NCI-H446 (cell line): ENCODE measurements at places on chromosomes 16 and 17.

DNA sequence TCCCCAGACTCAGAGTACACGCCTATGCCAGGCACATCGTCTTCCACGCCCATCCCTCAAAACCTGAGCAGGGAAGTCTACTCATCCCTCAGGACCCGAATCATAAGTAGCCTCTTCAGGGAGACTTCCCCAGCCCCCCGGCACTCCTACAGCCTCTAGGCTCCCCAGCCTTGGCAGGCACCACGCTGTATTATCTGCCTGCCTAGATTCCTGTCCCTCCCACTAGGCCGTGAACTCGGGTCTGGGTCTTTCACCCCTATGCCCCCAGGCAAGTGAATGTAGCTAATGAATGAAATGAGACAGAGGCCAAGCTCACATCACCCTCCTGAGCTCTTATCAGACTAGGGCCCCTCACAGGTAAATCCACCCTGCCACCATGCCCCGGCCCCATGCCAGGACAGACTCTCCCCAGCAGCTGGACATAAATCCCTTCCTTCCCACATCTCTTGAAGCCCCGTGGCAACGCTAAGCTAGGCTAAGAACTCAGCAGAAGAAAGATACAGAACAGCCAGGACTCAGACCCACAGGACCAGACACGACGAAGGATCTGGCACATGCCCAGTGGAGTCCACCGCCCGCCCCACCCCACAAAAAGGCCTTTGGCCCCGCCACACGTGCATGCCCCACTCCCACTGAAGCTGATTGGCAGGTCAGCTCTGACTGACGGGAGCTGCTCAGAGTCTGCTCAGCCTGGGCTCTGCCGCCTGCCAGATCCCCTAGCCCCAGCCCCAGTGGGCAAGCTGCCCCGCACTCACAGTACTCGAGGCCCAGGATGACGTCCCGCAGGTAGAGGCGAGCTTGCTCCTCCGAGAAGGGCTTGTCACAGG, 13.0 kb downstream of the CAMKK1 start:
- DNase-seq = no peak

GRCh38 chr16:84497418-84498222, 6.8 kb downstream of the MEAK7 start:
- no peak for DNase-seq

DNA sequence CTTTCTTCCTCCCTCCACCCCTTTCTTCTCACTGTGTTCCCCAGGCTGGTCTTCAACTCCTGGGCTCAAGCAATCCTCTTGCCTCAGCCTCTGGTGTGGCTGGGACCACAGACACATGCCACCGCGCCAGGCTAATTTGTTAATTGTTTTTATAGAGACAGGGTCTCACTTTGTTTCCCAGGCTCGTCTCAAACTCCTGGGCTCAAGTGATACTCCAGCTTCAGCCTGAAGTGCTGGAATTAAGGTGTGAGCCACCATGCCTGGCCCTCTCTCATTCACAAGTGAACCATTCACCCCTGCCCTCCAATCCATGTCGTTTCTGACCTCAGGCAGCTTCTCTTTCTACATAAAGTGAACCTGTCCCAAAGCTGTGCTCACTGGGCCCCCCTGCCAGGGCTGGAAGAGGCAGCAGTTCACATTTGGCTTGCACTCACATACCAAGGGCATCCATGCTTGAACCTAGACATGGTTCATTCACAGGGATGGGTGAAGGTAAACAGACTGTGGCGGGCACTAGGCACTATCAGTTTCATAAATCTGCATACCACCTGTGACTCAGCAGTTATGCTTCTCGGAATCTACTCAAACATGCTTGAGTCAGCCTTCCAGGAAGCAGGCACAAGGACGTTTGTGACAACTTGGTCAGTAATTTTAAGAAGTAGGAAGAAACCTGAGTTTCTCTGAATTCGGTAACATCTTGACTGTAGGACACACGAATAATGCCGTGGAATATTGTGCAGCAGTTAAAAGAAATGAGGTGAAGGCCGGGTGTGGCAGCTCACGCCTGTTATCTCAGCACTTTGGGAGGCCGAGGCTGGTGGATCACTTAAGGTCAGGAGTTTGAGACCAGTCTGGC, 6.0 kb upstream of the RNF213 start:
- DNase-seq = no peak

GRCh38 chr16:31487720-31488467, 5.0 kb downstream of the SLC5A2 start:
- peak; percentile 38 for DNase-seq

- no peak for DNase-seq
These were observed 55.3 kb downstream of the SKAP1 start for GRCh38 chr17:48374650-48375230.

- DNase-seq = no peak
These were observed 180.0 kb downstream of the BCAS3 start for GRCh38 chr17:60857556-60858080.

GRCh38 chr16:79434771-79435170, 165.8 kb downstream of the MAF start:
- DNase-seq = no peak

DNA sequence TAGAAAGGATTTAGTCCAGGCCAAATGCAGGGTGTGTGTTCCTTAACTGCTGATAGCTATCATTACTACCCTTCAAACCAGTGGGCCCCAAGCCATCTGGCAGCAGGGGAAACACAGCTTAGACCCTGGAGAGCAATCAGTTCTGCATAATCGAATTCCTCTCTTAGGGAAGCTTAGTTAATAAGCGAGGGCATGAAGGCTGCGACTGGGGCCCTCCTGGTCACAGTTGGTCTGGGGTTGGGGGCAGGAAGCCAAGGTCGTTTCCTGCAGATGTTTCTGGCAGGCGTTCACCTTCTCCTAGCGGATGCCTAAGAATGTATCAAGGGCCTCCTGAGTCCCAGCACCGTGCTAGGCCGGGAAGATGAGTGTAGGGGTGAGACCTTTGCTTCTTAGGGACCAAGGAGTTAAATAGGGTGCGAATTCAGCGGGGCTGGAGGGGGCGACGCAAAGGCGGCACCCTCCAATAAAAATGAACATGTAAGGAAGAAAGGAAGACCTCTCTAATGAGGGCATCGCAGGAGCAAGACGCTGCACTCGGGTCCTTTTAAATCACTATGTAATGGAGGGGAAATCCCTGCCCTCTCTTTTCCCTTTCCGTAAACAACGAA, 16.5 kb upstream of the EEF2K start:
- no peak for DNase-seq

DNA sequence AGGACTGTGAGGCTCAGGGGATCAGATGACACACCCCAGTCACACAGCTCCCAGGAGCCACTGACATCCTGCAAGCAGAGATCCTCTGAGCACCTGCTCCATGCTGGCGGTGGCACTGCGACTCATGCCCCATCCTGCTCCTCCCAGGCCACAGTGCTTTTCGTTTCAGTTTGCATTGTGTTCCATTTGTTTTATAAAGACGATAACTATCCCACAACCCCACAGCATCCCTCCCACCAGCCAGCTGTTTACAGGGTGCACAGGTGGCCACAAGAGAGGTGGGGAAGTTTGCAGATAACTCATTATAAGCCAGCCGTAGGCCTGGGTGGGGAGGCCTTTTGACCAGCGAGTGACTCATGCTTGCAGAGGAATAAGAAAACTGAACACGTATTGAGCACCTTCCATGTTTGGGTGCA, 28.2 kb downstream of the BCO1 start:
- DNase-seq = no peak

- no peak for DNase-seq
These were observed 91.5 kb upstream of the HAS3 start for GRCh38 chr16:69013991-69014390.

DNA sequence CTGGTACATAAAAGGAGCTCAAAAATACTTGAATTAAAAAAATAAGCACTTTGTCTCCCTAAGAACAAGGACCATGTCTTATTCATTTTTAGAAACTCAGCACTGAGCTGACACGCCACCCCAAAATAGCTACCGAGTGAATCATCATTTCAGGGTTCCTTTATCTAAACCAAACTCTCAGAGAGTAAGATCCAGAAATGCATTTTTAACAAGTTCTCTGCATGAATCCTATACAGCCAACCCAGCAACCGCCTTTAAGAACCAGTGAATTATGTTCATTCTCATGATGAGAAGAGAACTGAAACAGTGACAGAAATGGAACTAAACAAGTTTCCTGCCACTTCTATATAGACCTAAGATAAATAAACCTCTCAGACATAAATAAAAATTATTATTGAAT, 8.7 kb downstream of the C16orf87 start:
- DNase-seq = no peak

GRCh38 chr16:11164482-11165270, 91.3 kb downstream of the SOCS1 start:
- DNase-seq = peak; percentile 12

- no peak for DNase-seq
These were observed 92.6 kb downstream of the KANSL1 start for GRCh38 chr17:46100590-46100989.

GRCh38 chr16:57387598-57388354, 15.5 kb downstream of the CX3CL1 start:
- no peak for DNase-seq

GRCh38 chr17:19387921-19388521, 1.0 kb upstream of the MFAP4 start:
- peak; percentile 92 for DNase-seq

DNA sequence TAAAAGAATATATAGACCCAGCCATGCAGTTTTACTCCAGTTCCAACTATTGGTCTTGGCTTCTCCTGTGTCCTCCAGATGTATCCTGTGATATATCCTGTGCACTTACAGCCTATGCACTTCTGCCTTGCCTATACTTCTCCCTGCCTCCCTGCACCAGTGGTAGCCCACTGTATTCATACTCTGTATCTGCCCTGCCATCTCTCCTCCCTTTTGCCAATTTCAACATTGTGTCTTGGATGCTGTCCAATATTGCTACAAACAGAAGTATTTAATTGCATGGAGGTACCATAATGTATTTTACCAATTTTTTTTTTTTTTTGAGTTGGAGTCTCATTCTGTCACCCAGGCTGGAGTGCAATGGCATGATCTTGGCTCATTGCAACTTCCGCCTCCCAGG, 242.7 kb downstream of the HAPSTR1 start:
- no peak for DNase-seq

DNA sequence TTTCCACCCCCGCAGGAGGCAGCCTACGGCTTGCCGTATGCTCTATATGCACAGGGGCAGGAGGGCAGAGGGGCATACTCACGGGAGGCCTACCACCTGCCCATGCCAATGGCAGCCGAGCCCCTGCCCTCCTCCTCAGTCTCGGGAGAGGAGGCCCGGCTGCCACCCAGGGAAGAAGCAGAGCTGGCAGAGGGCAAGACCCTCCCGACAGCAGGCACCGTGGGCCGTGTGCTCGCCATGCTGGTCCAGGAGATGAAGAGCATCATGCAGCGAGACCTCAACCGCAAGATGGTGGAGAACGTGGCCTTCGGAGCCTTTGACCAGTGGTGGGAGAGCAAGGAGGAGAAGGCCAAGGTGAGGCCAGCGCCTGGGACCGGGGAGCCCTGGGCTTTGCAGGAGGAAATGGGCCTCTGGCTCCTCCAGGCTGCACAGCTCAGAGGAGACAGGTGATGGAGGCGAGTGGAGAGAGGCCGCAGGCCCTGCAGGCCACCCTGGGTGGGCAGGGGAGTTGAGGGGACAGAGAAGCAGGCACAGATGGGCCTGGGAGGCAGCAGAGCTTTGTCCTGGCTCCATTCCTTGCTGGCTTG, 8.6 kb downstream of the SETD1A start:
- DNase-seq = no peak

GRCh38 chr16:17470908-17471718, at the start of gene XYLT1:
XYLT1 (minus strand) TSS chr16:17470960; CDS start chr16:17470796, 164 bp downstream.
- DNase-seq = no peak

GRCh38 chr17:15171167-15172047, 93.7 kb downstream of the PMP22 start:
- peak; percentile 4 for DNase-seq

- no peak for DNase-seq
These were observed 75.8 kb upstream of the TRAP1 start for GRCh38 chr16:3793161-3793576.

- no peak for DNase-seq
These were observed 15.9 kb downstream of the TANC2 start for GRCh38 chr17:62981933-62982332.

DNA sequence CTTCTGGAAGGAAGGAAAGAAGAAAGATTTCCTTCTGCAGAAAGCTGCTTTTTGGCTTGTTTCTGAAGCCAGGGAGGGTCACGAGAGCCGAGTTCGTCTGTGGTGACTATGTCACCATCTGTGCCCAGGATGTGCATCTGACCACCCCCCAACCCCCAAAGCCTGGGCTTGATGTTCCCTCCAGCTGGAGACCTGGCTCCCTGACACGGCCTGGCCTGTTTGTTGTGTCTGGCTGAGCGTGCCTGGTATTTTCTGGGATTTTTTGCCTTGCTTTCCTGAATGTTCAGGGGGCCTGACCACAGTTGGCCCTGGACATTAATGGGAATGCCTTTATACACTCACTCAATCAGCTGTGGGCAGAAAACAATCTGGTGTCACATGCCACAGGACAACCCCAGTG, 38.9 kb downstream of the LGALS9 start:
- no peak for DNase-seq

DNA sequence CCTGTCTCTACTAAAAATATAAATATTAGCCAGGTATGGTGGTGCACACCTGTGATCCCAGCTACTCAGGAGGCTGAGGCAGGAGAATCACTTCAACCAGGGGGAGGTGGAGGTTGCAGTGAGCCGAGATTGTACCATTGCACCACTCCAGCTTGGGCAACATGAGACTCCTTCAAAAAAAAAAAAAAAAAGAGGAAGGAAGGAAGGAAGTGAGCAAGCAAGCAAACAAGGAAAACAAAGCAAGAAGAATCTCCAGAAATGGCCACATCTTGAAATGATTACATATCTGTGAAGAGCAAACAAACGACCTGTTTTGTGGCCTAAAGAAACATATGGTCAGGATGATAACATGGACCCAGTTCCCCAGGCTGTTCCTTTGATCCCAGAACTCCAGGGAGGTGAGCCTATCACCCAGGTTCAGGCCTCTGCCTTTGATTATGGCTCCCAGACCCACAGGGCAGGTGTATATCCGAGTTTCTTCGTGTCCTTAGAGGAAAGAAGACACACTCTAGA, 8.9 kb downstream of the ACOX1 start:
- DNase-seq = no peak

- DNase-seq = no peak
These were observed 81.8 kb upstream of the CCL2 start for GRCh38 chr17:34173241-34173640.

- no peak for DNase-seq
These were observed 839.7 kb downstream of the CDH11 start for GRCh38 chr16:64282181-64282580.

- no peak for DNase-seq
These were observed 79.7 kb downstream of the SALL1 start for GRCh38 chr16:51071326-51071725.

DNA sequence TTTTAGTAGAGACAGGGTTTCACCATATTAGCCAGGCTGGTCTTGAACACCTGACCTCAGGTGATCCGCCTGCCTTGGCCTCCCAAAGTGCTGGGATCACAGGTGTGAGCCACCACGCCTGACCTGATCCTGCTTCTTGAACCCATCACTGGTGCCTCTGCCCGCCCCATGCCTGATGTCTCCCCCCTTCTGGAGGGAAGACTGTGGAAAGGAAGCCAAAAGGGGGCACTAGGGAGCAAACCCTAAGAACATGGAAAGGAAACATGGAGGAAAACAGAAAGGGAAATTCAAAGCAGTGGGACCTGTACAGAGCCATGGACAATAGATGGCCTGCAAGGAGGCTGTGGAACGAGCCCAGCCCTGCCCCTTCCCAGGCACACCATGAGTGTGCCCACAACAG, 31.1 kb upstream of the FASN start:
- DNase-seq = no peak
